Aorta (tissue), 5 donors: ENCODE measurements at places on chromosomes 2 and 18. TPM values are rescaled to one million over a fixed set of nuclear protein-coding genes. Genes with fewer than 3 reads are reported as not detected.

GRCh38 chr2:207484444-207485391 is 45.0 kb upstream of the CREB1 start:
- peaks cover 8% of the 10 kb centered on the region for H3K4me1 ChIP-seq
- no peak overlapping the region for H3K4me3 ChIP-seq
- H3K27ac ChIP-seq = peak overlapping the region; percentile 48
- no peaks in the 10 kb centered on the region for H3K36me3 ChIP-seq
- DNase-seq = no peak

GRCh38 chr18:11654736-11655605 is 34.1 kb upstream of the GNAL start:
- H3K27ac ChIP-seq = no peak overlapping the region
- no peak for DNase-seq
- no peaks in the 10 kb centered on the region for H3K4me1 ChIP-seq
- peak overlapping the region; percentile 10 for H3K4me3 ChIP-seq
- H3K27me3 ChIP-seq = no peaks in the 10 kb centered on the region

- no peak for DNase-seq
- no peak overlapping the region for H3K4me3 ChIP-seq
- no peaks in the 10 kb centered on the region for H3K27me3 ChIP-seq
- no peaks in the 10 kb centered on the region for H3K4me1 ChIP-seq
These were observed 48.9 kb downstream of the MEP1B start for GRCh38 chr18:32238635-32239268.

GRCh38 chr2:19667085-19667484 is 234.7 kb downstream of the TTC32 start:
- no peak for DNase-seq
- peaks cover 2% of the 10 kb centered on the region for H3K4me1 ChIP-seq
- no peaks in the 10 kb centered on the region for H3K27me3 ChIP-seq
- no peaks in the 10 kb centered on the region for H3K36me3 ChIP-seq

DNA sequence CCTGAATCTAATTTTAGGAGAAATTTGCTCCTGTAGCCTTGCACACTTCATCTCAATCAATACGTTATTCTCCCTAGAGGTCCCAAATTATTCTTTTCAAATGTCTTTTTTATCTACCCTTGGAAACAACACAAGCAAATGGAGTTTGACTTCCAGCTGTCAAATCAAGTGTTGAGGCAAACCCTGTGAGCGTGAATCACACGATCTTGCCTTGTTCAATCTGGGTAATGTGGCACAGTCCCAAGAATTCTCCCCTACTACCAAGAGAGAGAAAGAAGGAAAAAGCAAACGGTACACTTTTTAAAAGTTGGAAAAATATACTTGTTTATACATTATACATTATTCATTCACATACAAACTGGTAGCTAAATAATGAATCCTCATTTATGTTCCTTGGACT is 2035.3 kb upstream of the CELF4 start:
- no peak for DNase-seq
- no peaks in the 10 kb centered on the region for H3K36me3 ChIP-seq
- H3K4me1 ChIP-seq = no peaks in the 10 kb centered on the region
- no peaks in the 10 kb centered on the region for H3K27me3 ChIP-seq

STON1 gene
- 27.5 TPM for total RNA-seq

ACTG2 gene
- 1,843 TPM for total RNA-seq

TMEM37 gene
- total RNA-seq = 5.2 TPM
